Neural crest cell (in vitro differentiated cells): ENCODE measurements at places on chromosomes 6 and 20.

- DNase-seq = no peak
These were observed 72.3 kb downstream of the QKI start for GRCh38 chr6:163486821-163487220.

DNA sequence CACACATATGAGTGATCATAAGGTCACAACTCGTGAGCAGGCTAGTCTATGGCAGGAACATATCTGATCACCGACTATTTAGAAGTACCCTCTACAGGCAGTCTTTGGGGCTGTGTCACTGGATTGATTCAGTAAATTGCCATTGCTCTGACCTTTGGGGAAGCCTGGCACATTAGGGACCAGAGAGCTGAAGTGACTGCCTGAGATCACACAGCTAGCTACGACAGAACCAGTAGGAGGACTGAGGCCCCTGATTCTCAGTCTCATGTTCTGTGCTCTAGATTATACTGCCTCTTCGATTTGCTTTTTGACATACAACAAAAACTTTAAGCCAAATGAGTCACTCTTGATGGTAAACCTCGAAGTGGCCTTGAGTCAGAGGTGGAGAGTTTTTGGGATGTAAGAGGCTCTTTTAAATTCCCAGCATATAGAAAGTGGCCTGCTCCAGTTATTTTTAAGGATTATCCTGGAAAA, 247.5 kb upstream of the SUPT3H start:
- DNase-seq = no peak

DNA sequence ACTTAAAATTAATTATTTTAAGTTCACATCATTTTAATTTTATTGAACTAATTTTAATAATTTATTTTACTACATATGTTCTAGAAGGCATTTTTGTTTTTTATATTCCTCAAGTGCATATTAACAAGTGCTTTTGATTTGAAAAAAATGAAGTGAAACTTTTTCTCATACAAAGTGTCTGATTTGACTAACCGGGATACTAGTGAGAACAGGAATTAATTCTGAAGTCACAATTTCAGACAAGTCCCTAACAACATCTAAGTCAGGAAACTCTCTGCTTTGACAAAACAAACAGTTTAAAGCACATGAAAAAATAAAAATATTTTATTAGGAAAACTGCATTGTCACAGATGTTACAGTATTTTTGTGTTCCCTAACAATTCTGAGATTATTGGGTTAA, 1166.3 kb upstream of the CITED2 start:
- no peak for DNase-seq

DNA sequence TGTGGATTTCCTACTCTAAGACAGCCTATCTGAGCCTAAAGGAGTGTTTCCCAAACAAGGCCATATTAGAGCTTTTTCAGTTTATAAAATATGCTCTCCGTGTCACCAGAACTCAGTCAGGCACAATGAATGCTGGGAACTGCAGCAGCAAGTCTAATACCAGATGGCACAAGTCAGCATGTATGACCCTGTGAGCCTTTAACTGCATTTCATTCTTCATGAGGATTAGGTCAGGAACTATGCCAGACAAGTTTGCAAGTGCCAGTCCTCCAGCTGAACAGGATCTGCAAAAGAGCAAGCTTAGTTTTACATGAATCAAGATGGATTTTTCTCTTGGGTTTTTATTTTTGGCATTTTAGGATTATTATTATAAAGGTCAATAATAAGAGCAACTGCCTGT, 66.7 kb upstream of the SAMD5 start:
- no peak for DNase-seq

DNA sequence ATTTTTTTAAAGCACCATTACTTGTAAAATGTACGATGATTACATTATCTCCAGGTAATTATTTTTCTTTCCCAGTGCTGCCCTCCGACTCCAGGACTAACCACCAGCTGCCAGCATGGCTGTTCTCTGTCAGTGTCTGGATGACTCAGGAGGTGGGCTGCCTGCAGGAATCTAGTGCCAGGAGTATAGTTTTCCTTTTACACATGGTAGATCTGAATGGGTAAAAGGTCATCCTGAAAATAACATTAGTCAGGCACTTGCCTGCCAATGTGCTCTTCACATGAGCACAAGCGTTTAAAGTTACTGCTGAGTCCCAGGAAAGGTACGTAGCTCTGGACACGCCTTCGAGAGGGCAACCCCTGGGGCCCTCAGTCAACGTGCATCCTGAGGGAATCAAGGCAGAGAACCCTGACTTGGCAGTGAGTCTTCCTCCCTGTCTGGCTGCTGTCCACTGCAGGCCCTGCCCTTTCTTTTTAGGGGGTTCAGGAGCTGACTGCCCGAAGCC, 2.4 kb downstream of the DYNLT1 start:
- no peak for DNase-seq

DNA sequence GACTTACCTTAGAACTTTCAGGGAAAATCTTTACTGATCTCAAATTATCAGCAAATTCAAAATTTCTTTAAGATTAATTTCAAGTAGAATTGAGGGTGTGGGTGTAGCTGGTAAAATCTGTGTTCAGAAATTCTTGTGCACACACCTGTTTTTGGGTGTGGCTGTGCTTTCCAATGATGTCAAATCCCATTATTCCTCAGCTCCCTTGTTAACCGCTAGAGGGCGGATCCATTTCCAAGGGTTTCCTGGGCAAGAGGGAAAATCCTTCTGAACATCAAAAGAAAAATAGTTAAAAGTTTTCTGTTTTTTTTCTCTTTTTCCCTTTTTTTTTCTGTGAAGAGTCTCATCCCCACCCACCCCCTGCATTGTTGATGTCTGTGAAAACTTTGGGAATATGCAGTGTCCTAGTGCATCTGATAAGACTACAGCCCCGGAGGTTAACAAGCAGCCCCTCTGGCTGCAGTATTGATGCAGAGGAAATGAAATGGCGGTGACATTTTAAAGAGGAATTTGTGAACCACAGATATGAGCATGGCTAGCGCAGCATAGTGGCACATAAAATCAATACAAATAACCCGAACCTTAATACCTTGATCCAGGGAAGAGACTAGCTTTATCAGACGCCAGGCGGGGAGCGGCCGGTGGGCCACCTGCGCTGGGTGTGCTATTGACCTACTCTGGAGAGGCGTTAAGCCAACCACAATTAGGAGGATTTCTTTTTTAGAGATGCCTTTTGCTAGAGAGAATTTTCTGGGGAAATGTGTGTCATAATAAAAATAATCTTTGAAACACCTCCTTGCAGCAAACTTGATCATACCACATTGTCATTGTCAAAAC, 130.9 kb downstream of the FOXA2 start:
- DNase-seq = no peak

DNA sequence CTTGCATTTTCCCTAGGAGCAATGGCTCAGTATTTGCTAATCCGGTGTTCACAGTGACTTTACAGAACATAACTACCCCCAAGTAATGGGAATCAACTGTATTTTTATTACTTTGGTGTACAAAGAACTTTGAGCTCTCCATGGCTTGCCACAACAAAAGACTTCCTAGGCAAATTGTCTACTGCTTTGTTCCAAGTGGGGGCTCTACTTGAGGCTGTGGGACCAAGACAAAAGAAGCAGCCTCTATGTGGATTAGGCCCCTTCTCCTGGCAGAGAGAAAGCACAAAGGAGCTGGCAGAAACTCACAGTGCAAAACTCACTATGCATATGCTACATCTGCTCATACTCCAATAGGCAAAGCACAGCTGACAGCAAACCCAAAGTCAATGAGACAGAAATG, 853 bp downstream of the WFDC8 start:
- no peak for DNase-seq

DNA sequence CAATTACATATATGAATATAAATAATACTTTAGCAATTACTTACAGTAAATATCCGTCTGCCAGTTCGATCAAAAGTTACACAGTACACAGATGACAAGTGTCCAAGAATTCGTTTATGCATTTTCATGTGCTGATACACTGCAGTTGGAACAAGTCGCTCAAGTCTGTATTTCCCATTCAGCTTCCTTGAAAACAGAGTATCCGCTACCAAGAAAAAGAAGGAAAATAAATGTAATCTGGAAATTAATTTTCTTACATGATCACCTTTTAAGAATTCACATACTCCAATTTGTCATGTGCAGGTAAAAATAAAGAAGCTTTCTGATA, 35.3 kb downstream of the PHIP start:
- DNase-seq = no peak

- DNase-seq = no peak
These were observed 117.0 kb upstream of the KCNK16 start for GRCh38 chr6:39439342-39440038.

DNA sequence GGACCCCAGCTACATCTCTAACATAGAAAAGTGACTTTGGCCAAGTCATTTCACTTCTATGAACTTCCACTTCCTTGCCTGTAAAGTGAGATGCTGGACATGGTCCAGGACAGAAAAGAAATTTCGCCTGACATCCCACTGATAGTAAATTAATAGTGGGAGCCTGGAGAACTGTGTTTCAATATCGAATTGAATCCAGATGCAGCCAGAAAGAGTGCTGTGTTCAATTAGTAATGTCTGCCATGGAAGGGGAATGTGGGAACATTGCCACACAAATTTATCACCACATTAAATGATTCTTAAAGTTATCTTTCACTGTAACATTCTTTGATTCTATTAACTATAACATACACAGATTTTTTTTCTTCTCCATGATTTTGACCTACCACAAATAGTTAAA, 255.0 kb downstream of the HACE1 start:
- no peak for DNase-seq

GRCh38 chr6:113562248-113562647, 294.9 kb upstream of the MARCKS start:
- DNase-seq = no peak

- DNase-seq = no peak
These were observed 96.0 kb downstream of the DTD1 start for GRCh38 chr20:18683839-18684238.

DNA sequence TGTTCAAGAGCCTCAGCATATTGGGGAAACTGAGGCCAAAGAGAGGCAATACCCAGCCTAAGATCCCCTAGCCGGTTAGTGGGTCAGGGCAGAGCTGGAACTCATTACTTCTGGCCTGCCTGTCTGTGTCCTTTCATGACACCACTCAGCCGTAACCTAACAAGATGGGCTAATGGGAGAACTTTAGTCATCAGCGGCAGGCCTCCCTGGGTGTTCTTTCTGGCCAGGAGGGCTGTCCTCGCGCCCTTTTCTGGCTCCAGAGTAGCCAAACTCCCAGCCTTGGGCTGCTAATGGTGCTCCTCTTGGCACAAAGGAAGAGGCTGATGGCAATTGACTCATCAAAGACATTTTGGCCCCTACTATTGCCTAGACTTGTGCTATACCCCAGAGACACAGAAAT, 76.6 kb downstream of the NCR2 start:
- no peak for DNase-seq

- no peak for DNase-seq
These were observed 69.0 kb upstream of the JARID2 start for GRCh38 chr6:15176816-15177370.

GRCh38 chr6:14095437-14095836, 22.1 kb upstream of the CD83 start:
- DNase-seq = no peak

- no peak for DNase-seq
These were observed 12.2 kb downstream of the CEP250 start for GRCh38 chr20:35467339-35468224.

GRCh38 chr20:40056171-40056570, 632.9 kb downstream of the MAFB start:
- no peak for DNase-seq

- DNase-seq = no peak
These were observed 137.8 kb downstream of the FOXC1 start for GRCh38 chr6:1747531-1747930.

DNA sequence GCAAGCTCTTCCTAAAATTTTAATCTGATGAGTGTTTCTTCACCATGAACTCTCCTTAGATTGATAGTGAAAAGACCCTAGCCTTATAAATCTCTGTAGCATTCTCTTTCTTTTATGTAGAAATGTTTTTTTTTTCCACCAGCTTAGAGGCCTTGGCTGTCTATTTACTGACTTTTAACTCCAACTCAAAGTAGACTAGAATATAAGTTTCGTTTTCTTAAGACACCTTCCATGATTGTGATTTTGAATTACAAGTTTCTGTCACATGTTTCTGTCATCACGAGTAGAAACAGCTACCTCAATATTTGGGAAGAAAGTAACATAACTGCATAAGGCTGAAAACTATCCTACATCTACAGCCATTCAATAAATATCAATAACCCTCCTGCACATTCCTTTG, 17.8 kb downstream of the ADGRF4 start:
- DNase-seq = no peak

- no peak for DNase-seq
These were observed 9.1 kb upstream of the YTHDF1 start for GRCh38 chr20:63225082-63225454.

DNA sequence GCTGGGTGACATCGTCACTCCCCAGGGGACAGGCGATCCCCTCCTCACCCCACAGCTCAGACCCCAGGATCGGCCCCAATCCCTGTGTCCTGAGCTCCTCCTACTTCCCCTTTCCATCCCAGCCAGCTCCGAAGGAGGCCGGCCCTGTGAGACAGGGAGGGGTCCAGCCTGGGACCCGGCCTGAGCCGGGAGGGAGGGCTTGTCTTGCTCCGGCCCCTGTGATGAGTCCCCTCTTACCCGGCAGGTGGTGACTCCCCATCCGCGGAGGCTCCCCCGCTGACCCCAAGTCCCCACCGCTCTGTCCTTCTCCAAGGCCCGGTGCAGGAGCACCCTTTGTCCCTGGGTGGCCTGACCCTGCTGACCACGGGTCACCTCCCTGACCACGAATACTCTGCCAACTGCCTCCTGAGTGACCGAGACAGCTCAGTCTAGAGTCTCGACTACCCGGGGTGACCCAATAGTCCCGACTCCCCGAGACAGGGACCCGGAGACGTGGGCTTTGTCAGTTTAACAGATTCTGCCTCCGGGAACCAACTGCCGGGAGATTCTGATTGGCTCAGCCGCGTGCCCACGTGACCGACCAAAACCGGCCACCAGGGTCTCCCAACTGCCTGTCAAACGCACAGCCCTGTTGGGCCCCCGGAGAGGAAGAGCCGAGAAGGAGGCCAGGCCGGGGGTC, 187.4 kb upstream of the PROKR2 start:
- no peak for DNase-seq

GRCh38 chr20:2403291-2404052, 22.8 kb downstream of the TGM6 start:
- DNase-seq = no peak

DNA sequence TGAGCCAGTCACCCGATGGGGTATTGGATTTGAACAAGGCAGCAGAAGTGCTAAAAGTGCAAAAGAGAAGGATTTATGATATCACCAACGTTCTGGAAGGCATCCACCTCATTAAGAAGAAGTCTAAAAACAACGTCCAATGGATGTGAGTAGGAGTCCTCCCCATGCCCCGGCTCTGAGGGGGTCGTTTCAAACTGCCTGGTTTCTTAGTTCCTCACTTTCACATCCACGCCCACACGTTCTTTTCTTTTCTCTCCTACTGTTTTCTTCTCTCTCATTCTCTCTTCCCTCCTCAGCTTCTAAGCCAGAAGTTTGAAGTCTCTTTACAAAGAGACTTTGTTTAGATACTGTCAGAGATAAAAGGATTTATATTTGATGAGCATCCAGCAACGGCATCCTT, 53.0 kb upstream of the CDKAL1 start:
- DNase-seq = no peak

- DNase-seq = no peak
These were observed 1.0 kb downstream of the GINM1 start for GRCh38 chr6:149567194-149567586.

- DNase-seq = no peak
These were observed 47.5 kb upstream of the RIN2 start for GRCh38 chr20:19710336-19711120.

GRCh38 chr6:1792989-1793388, 183.3 kb downstream of the FOXC1 start:
- peak; percentile 23 for DNase-seq

- DNase-seq = no peak
These were observed 25.0 kb downstream of the FOXP4 start for GRCh38 chr6:41571021-41571780.

- DNase-seq = no peak
These were observed 34.9 kb upstream of the GTSF1L start for GRCh38 chr20:43761386-43762340.
